ENCODE measurements at places on chromosomes 2 and 18.
A peak's percentile ranks its signal among the peaks of the same experiment; 100 is the strongest.

DNA sequence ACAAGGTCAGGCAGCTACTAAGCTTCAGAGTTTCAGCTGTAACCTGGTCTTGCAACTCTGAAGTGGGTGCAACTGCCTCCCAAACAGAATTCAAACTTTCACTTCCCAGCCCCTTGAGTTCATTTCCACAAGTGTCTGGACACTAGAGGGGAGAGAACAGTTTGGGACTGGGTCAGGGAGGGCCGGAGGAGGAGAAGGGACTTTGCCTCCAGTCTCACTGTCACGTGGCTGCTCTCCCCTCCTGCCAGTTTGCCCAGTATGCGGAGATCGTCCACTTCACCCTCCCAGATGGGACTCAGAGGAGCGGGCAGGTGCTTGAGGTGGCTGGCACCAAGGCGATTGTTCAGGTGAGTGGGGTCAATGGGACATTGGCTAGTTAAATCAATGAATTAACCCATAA lies 20.6 kb upstream of the ANKRD53 start:
- DNase-seq, result no peak

DNA sequence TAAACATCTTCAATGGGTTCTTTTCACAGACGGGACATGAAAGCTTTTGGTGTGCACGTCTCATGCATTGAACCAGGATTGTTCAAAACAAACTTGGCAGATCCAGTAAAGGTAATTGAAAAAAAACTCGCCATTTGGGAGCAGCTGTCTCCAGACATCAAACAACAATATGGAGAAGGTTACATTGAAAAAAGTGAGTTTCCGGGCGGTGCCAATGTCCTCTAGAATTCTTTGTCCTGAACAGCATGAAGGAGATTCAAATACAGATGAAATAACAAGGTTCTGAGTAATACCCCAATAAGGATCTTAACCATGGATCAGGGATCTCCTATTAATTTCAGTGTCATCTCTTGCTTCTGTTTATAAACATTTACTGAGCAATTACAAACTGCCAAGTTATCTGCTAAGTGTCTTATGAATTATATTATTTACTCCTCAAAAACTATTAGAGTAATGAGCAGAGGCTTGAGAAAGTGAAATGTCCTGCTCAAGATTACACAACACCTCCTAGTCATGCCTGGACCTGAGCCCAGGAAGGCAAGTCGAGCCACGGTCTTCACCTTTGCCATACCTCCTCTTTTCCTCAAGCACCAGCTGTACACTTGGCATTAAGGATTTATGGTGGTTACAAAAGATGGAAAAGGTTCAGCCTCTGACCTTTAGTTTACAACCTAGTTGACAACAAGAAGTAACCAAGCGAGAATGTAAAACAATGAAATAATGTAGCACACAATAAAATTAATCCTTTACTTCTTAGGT lies 22.6 kb downstream of the DHRS9 start:
- no peak for DNase-seq

- no peak for DNase-seq
Measured at GRCh38 chr2:240502430-240503121, 55.2 kb downstream of the ANKMY1 start.

DNA sequence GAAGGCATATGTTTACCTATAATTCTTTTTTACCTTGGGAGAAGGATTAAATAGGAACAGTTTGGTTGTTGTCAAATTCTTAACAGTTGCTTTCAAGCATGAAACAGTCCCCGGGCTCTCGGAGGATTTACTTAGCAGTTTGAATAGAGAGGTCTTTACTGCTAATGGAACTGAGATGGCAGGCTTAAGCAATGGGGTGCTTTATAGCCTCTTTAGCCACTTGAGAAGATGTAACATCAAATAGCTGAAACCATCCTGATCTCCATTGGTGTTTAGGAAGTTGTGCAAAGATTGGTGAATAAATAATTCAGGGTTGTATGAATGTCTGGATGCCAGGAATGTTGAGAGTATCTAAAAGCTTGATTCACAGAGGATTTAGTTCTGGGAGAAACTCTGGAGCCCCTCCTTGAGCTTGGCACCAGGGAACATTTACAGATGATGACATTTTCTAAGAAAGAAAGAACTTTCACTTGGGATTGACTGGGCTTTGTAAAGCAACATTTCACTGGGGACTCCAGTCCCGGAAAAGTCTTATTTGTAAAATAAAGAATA lies 51.9 kb downstream of the PTPRM start:
- DNase-seq, result no peak

DNA sequence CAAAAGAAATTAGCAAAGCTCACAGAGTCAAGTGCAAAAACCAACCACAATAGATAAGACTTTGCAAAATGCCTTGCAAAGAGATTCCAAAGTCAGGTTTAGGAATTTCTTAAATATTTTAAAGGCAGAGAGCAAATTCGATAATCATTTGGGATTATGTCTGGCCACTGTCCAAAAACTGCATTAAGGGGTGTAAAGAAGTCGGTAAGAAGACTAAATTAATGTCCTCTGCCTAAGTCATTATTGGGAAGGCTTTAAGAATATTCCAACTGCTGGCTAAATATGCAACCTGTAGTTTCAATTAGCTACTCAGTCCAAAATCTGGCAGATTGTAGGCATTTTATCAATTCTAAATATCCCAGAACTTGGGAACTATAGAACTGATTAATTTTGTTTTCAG lies 13.7 kb upstream of the LRP1B start:
- DNase-seq, result no peak

- no peak for DNase-seq
Measured at GRCh38 chr18:79612291-79613108, 67.1 kb upstream of the CTDP1 start.

GRCh38 chr2:104501929-104502328 lies 352.0 kb upstream of the POU3F3 start:
- no peak for DNase-seq

DNA sequence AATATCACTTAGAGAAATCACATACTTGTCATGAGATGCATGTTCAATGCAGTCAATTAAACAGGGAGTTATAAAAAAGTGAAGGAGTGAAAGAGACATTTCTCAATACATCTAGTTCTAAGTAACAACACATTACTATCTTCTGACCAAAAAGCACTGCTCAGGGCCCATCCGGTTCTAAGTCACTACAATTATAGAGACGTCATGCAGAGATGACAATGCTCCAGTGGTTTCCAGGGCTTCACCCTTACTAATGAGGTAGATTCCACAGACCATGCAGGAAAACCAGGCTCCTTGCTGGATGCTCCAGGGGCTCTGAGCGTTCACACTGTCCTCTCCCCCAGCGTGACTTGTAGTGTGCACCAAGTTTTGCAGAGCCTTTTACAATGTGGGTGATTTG lies 88.0 kb downstream of the FTCDNL1 start:
- DNase-seq, result no peak

DNA sequence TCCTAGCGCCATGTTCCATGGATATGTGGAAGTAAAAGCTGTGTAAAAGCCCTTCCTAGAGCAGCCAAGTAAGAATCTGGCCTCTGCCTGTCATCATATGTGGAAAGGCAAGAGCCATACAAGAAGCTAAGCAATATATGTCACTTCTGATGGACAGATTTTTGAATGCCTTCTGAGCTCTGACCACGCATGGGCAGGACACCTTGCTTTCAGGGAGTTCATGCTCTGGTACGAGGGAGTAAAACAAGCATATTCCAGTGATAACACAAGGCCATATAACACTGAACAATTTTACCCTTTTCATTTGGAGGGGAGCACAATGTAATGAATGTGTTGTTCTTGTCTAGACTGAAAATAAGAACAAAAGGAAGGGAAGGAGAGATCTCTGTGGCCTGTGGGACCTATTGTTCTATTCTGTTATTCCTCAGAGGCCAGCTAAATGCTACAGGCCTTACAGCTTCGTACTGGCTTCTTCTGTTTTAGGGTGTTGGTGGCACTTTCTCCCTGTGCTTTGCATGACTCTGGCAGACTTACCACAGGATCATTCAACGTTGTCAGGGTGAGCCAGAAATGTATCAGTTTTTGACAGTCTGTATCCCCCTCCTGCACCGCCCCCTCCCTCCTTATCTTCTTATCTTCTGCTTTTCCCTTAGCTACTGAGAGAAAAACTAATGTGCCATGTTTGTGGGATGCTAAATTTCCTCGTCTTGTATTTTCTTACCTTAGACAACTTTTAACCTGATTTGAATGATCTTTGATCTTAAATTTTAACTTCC lies 99.5 kb downstream of the MAP4K4 start:
- DNase-seq, result no peak

- DNase-seq, result no peak
Measured at GRCh38 chr2:239589270-239589825, 188.5 kb upstream of the HDAC4 start.

DNA sequence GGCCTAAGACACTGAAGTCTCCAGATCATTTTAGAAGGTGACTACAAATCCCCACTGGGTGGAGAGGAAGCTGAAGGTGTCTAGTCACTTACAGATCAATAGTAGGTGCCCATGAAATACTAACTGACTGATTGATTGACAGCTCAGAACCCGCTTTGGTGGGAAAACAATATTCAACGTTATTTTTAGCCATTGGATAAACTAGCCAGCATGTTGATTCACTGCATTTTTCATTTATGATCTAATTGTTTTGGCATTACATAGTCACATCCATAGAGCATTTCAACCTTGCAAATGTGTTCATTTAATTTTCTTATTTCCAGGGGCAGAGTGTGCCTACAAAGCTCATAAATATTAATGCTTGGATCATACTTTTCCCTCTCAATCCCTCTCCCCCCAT lies 162.3 kb downstream of the MREG start:
- DNase-seq, result no peak

DNA sequence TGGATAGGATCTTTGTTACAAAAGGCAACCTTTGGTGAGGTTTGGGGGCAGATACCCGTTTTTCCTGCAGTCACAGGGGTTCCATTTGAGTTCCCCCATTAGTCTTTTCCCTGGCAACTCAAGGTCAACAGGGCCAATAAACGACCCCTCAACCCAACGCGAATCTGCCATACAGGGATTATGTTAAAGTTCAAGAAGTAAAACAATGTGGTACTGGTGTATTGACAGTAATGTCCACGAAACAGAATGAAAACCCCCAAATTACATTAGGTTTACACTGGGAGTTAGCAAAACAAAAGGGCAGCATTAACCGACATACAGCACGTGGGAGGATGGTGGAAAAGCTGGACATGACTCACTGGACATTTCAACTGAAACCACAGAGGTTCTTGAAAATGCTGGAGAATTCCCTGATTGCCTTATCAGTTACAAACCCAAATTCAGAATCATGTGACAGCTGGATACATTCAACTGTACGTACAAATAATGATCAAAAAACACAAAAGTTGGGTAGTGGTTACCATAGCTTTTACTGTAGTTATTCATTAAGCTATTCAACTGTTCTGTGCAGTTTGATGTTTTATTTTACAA lies 4.9 kb upstream of the IMP4 start:
- no peak for DNase-seq

- peak; percentile 59 for DNase-seq
Measured at GRCh38 chr2:172084645-172085459, 455 bp upstream of the DLX1 start.

GRCh38 chr2:222284466-222284865 lies 14.3 kb downstream of the PAX3 start:
- no peak for DNase-seq

GRCh38 chr2:232526372-232526941 lies 497 bp downstream of the CHRND start:
- DNase-seq, result no peak

GRCh38 chr2:151198645-151199044 lies 63.0 kb downstream of the RBM43 start:
- DNase-seq, result no peak

DNA sequence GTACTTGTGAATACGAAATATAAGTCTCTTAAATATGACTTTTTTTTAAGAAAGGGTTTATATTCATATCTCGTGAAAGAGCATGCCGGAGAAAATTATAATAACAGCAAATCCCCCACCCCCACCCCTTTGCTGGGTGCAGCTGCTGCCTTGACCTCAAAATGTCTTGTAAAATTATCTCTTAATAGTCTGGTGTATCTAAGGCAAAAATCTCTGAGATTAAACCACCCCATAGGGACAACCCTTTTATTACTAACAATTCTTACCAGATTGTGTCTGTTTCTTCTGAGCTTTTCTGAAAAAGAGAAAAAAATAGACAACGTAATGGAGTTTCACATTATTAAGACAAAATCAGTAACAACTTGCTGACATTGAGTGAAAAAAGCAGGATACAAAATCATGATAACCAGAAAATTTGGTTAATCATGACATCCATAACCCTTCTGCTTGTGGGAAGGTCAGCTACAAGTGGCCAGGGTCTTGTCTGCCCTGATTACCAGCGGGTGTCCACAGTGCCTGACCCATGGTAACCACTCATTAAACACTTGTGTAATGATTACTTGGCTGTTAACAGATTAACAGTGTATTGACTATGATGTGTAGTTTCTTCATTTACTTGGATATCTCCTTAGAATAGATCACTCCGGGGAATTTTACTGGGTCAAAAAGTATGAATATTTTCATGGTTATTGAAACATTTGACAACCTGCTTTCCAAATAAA lies 1.5 kb downstream of the STRADB start:
- DNase-seq, result no peak

GRCh38 chr2:194044321-194044720 lies 1612.7 kb upstream of the SLC39A10 start:
- no peak for DNase-seq

GRCh38 chr2:46663614-46664013 lies 184.2 kb downstream of the TMEM247 start:
- no peak for DNase-seq

DNA sequence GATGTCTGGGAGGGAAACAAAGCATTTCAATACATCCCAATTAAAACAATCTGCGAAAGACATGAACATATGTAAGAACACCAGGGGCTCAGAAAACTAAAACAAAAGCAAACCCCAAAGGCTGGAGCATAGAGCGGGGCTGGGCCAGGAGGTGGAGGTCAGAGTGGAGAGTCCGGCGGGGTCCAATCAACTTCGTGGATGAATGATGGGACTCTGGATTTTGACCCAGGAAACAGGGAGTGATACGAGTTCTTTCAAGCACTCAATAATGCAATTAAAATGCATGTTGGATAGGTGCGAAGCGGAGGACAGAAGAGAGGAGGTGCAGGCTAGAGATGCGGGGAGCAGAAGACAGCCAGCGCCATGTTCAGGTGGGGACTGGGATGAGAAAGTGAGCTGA lies 200.7 kb upstream of the PXDN start:
- DNase-seq, result no peak

DNA sequence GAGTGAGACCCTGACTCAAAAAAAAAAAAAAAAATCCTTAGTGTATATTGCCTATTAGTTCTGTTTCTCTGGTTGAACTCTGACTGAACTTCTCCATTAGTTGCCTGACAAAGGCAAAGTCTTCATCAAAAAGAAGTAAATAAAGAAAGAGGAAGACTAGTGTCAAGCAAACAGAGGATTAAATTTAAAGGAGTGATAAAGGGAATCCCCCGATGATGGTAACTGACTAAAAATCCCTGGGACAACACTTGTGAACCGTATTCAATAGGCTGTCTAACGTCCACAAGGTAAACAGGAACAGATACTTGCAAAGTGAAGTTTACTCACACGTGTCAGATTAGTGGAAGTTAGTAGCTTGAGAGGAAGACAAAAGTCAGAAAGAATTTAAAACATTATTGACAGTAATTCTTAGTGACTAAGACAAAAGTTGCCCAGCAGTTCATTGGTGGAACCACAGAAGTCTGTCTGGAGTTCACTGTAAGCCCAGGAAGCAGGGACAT lies 26.2 kb upstream of the SPOPL start:
- DNase-seq, result no peak

- DNase-seq, result no peak
Measured at GRCh38 chr2:54574860-54575247, 118.7 kb downstream of the SPTBN1 start.

Data from CD4-positive, alpha-beta T cell treated with Interleukin-2 at 100 ng/mL for 4 hours (primary cell).